Activated T-cell treated with anti-CD3 and anti-CD28 coated beads for 1 hour (primary cell): ENCODE measurements at places on chromosomes 7 and 10.

GRCh38 chr10:123395906-123396305, 241.7 kb downstream of the BUB3 start:
- DNase-seq: no peak

DNA sequence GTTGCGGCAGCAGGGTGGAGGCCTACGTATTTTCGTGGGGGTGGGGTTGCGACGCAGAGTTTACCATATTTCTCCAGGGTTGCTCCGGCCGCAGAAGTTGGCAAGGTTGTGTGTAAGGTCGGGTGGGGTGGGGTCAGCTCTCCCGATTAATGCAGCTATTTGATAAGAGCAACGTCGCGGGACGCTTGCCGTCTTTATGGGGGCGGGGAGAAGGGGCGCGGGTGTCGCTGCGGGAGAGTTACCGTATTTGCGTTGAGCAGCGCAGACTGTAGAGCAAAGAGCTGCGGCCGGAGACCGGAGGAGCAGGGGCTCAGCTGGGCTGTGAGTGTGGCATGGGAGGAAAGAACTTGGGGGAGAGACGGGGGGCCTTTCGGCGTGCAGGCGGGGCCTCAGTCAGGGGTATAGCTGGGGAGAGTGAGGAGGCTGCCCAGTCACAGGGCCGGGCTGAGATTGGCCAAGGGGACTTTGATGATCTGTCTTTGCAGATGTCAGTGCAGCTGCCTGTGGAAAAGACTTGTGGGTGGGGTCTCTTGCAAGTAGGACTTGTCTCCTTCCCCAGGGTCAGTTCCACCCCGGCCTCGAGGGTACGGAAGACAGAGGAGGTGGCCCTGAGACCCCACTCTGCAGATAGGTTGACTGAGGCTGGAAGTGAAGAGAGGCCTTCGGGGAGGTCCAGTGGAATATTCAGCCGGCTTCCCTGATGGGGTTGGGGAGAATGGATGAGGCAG, 26.6 kb downstream of the ZNF775 start:
- DNase-seq: no peak

- no peak for DNase-seq
These were observed at the start of gene PRR15 for GRCh38 chr7:29563590-29564495. PRR15 (plus strand) TSS chr7:29563835; CDS start chr7:29566330, 2,495 bp downstream.

GRCh38 chr7:105773030-105773460, 103.4 kb downstream of the ATXN7L1 start:
- no peak for DNase-seq

- DNase-seq: no peak
These were observed 15.1 kb downstream of the NCAPG2 start for GRCh38 chr7:158689488-158689887.

DNA sequence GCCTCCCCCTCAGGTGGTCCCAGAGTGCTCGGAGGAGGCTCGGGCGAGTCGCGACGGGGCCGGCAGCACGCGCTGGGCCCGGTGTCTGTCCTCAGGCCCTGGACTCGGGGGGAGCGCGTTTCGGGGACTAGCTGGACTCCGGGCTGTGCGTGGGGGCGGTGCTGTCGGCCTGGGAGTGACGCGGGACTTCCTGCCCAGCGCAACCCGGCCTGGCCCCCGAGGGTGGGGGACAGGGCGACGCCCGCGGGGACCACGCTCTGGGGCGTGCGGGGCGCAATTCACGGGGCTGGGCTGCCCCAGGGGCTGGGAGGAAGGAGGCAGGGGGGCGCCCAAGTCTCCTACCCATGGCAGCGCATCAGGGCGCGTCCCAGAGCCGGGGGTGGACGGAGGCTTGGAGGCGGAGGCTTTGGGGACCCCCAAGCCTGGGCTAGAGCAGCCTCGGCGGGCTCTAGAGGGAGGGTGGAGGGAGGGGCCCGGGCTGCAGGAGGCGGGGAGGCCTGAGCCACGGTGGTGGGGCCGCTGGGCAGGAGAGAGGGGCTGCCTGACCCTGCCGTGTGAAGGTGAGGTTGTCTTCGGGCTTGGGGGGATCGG, 2.3 kb upstream of the VENTX start:
- DNase-seq: no peak

GRCh38 chr7:22256541-22257096, 100.3 kb downstream of the RAPGEF5 start:
- no peak for DNase-seq

DNA sequence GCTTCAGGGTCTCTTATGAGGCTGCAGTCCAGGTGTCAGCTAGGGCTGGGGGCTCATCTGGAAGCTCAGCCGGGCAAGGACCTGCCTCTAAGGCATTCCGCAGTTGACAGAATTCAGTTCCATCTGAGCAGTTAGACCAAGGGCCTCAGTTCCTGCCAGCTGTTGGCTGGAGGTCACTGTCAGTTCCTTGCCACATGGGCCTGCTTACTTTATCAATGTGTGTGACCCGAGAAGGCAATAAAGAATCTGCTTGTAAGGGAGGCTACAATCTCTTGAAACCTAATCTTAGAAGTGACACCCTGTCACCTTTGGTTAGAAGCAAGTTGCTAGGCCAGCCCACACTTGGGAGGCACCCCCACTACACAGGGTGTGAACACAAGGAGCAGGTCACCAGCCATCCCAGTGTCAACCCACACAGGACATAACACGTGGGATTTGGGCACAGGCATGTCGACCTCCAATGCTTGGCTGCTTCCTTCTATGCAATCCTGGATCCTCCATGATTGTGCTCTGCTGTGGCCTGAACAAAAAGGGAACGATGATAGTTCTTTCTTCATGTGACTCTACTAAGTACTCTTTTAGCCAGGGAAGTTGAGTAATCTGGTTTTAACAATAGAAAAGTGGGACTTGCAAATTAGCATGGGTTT, 41.8 kb downstream of the MTURN start:
- DNase-seq: no peak

DNA sequence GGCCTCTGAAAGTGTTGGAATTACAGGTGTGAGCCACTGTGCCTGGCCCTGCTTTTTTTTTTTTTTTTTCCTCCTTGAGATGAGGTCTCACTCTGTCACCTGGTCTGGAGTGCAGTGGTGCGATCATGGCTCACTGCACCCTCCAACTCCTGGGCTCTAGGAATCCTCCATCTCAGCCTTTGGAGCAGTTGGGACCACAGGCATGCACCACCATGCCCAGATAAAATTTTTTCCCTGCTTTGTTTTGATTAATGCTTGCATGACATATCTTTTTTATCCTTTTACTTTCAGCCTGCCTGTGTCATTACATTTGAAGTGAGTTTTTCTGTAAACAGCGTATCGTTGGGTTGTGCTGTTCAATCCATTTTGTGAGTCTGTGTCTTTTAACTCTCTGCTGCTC, 97.0 kb downstream of the ANKRD61 start:
- no peak for DNase-seq
